ENCODE measurements at places on chromosomes 1 and 21. TPM values are rescaled to one million over a fixed set of nuclear protein-coding genes. Genes with fewer than 3 reads are reported as not detected.

Gene UTS2
- 0.17 TPM for total RNA-seq

Gene CPLANE2
- 31.6 TPM for total RNA-seq

Gene IFI44L
- 1.2 TPM for total RNA-seq

Gene S100A7A
- total RNA-seq, result not detected

Gene LIX1L
- total RNA-seq, result 25.9 TPM

Gene ADORA3
- total RNA-seq, result not detected

Gene GSTM4
- 20.7 TPM for total RNA-seq

Gene ATP8B2
- total RNA-seq, result 84.7 TPM

Gene LCE1A
- not detected for total RNA-seq

Gene DAB1
- not detected for total RNA-seq

Gene C1orf185
- not detected for total RNA-seq

Gene RPTN
- not detected for total RNA-seq

Gene CD1D
- 0.67 TPM for total RNA-seq

Measured in bronchus fibroblast of lung (primary cell).